ENCODE measurements at places on chromosomes 1 and 21. TPM values are rescaled to one million over a fixed set of nuclear protein-coding genes. Genes with fewer than 3 reads are reported as not detected.

ZMYND12 gene
- 1.9 TPM for total RNA-seq

HES2 gene
- 5.7 TPM for total RNA-seq

SEC22B gene
- 30.2 TPM for total RNA-seq

NBPF10 gene
- 3.8 TPM for total RNA-seq

NOS1AP gene
- total RNA-seq = 4.9 TPM

EMC1 gene
- 38.7 TPM for total RNA-seq

DNA sequence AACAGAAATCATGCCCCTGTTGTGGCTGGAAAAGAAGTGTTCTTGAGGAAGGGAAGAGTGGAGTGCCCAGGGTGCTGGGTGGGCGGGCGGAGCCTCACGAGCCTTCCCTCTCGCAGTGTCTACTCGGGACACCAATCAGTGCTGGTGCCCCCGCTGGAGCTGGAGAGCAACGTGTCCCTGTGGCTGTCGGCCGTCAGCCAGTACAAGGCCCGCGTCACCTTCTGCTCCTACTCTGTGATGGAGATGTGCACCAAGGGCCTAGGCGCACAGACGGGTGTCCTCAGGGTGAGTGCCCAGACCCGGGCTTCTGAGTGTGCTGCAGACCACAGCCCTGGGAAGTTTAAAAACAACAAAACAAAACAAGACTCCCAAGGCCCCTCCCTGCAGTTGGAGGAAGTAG is 47.4 kb downstream of the S100B start:
- DNase-seq = no peak

DNA sequence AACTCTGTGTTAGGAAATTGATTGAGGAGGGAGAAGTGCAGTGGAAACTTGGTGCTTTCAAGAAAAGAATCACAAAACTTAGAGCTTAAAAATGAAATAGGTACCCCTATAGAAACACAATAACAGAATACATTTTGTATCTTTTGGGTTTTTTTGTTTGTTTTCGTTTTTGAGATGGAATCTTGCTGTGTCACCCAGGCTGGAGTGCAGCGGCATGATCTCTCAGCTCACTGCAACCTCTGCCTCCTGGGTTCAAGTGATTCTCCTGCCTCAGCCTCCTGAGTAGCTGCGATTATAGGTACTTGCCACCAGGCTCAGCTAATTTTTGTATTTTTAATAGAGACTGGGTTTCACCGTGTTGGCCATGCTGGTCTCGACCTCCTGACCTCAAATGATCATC is 51.5 kb upstream of the RAVER2 start:
- no peak for DNase-seq

GRCh38 chr1:217661407-217661806 is 30.3 kb downstream of the SPATA17 start:
- no peak for DNase-seq

GRCh38 chr1:98906809-98907208 is 97.9 kb downstream of the PLPPR5 start:
- no peak for DNase-seq

DNA sequence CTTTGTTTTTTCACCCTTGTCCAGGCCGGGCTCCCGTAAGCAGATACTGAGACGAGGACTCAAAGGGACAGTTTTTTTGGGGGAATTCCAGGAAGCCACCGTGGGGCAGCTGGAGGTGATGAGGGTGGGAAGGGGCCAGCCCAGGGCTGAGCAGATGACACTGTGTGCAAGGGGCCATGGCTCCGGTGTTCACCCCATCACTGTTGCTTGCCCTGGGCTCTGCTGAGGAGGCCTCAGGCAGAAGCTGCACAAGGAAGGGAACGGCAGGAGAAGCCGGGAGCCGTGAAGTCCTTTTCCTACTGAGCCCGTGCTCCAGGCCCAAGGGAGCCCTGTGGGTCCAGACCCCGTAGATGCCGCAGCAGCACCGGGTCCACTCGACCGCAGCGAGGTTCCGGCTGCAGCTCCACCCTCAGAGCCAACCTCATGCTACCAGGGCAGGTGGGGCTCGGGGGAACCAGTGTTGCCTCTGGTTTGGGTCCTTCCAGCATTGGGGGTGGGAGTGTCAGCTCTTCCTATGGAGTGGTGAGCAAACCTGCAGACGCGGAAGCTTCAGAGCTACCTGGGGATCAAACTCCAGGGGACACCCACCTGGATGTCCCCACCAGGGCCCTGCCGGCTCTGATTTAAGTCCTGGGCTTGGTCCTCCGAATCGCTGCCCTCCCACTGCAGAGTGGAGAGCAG is 4.3 kb upstream of the CALML6 start:
- DNase-seq = no peak

DNA sequence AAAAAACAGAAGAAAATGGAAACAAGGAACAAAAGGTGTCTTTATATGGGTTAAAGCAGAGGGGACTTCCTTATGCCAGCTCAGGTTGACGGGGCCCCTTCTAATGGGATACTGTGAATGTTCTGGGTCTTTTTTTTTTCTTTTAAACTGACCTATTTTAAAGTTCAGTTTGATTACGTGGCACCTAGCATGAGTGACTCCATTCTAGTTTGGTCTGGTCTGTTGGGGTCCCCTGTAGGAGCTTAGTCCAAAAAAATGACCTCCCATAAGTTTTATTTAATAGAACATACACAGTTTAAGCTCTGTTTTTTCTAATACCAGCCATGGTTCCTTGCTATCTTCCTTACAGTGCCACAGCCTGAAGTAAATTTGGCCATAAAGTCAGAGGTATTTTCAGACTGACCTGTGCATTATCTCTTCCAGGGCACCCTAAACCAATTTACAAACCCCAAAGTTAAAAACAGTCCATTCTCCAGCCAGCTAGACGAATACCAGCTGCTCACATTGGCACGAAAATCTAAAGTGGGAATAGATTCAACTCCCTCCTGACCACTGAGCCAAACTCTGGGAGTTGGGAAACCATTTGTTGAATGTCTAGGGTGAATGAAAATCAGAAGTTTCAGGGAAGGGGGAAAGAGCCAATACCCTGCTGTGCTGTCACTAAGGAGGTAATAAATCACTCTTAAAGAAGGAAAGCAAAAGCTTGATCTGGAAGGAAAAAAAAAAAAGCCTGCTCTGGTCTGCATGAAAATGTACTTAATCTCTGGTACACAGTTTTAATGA is 42.4 kb downstream of the AKNAD1 start:
- DNase-seq = no peak

Measured in upper lobe of right lung (tissue), 1 donor.